ENCODE measurements at places on chromosomes 11 and 22.

DNA sequence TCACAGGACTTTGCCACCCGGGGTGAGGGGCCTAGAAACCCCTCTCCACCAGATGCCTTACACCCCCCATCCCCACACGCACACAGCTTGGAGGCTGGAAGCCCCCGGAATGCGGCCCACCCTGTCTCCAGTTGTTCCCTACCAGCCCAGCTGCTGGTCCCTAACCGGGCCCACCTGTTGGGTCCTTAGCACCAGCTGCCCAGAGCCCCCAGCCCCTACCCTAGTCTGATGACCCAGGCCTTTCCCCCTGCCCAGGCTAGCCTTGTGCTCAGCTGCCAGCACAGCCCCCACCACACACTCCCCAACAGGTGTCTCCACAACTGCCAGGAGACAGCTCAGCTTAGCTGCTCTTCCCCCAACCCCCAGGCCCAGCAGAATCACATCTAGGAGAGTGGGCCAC lies 67.1 kb downstream of the CDKN1C start:
- no peak for DNase-seq

- DNase-seq: no peak
These were observed 24.7 kb upstream of the TIMP3 start for GRCh38 chr22:32776802-32777201.

GRCh38 chr22:39913321-39913720 lies 12.4 kb downstream of the GRAP2 start:
- no peak for DNase-seq

DNA sequence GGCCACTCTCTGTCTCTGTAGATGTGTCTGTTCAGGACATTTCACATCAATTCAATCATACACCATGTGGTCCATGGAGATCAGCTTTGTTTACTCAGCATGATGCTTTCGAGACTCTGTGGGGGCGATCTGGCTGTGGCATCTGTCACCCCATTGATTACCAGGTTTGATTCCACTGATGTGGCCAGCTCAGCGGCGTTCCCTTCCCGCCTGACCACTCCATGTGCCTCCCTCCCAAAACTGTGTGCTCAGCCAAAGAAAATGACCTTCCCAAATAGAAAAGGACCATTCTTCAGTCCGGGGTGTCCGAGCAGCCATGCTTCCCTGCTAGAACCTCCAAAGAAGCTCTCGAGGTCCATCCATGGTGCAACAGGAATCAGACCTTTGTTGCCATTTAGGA lies 89.1 kb downstream of the BRD1 start:
- no peak for DNase-seq

- DNase-seq: no peak
These were observed 109.7 kb upstream of the NAV2 start for GRCh38 chr11:19602891-19603290.

GRCh38 chr11:101346591-101346990 lies 217.0 kb upstream of the PGR start:
- DNase-seq: no peak

GRCh38 chr11:44402466-44403075 lies 92.6 kb upstream of the ALX4 start:
- no peak for DNase-seq

Measured in KBM-7 (cell line).